ENCODE measurements at places on chromosomes 6 and 20. TPM values are rescaled to one million over a fixed set of nuclear protein-coding genes. Genes with fewer than 3 reads are reported as not detected.

DNA sequence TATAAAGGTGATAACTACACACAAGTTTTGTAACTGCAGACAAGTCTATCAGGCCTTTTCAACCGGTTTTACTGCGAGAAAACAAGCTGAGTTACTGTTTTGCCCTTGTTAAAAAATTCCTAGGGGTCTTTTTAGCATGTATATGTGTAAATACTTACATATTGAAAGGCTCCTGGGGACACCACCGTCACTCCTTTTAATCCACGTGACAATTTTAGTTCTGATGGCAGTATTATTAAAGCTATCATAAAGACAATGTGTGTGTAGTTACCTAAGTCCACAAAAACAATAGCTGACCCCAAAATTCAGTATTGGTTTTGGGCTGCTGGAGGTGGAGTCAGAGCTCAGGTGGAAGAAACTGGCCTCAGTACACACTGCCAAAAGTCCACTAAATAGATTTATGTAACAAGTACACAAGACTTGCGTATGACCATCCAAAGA, 41.3 kb upstream of the HFE start:
- DNase-seq, result no peak
- peak overlapping the region; percentile 79 for H3K4me3 ChIP-seq
- no peaks in the 10 kb centered on the region for H3K36me3 ChIP-seq
- no peak overlapping the region for H3K27ac ChIP-seq

DNA sequence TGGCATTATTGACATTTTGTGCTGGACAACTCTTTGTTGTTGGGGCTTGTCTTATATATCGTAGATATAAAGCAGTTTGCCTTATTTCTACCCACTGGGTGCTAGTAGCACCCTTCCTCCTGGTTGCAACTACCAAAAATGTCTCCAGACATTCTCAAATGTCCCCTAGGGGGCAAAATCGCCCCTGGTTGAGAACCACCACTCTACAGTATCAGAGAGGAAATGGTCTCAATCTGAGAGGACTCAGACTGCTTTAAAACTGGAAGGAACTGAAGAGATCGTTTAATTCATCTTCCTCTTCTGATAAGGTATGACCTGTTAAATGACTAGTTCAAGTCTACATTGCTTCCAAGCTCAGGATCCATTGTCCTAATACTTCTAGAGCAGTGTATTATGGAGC, 14.9 kb downstream of the SH3BGRL2 start:
- no peak overlapping the region for H3K27ac ChIP-seq
- H3K4me3 ChIP-seq, result no peak overlapping the region
- DNase-seq, result no peak

GRCh38 chr20:61437280-61438206, 185.5 kb downstream of the CDH4 start:
- H3K27ac ChIP-seq, result no peak overlapping the region
- H3K27me3 ChIP-seq, result no peaks in the 10 kb centered on the region
- no peaks in the 10 kb centered on the region for H3K4me1 ChIP-seq
- H3K4me3 ChIP-seq, result no peak overlapping the region
- no peak for DNase-seq

DNA sequence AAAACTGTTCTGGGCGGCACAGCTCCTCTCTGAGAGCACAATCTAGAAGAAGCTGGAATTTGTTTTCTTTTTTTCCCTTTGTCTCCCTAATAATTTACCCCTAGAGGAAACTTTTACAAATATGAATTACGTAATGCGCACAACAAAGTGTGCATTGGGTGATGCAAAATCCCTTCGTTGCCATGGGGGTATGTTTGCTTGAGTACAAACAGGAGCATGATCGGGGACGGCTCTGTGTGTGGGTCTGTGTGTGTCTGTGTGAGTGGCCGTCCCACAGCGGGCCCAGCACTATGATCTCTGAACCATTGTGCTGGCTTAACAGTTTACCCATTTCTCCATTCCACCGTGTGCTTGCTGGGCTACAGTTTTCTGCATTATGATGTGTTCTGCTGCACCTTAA, 278.2 kb downstream of the CDC5L start:
- no peaks in the 10 kb centered on the region for H3K36me3 ChIP-seq
- H3K4me3 ChIP-seq, result no peak overlapping the region
- no peaks in the 10 kb centered on the region for H3K27me3 ChIP-seq
- H3K27ac ChIP-seq, result no peak overlapping the region
- H3K4me1 ChIP-seq, result no peaks in the 10 kb centered on the region

GRCh38 chr6:28167068-28167467, 25.4 kb downstream of the ZKSCAN8 start:
- peaks cover 2% of the 10 kb centered on the region for H3K27me3 ChIP-seq
- H3K4me3 ChIP-seq, result no peak overlapping the region
- H3K4me1 ChIP-seq, result peaks cover 2% of the 10 kb centered on the region
- H3K27ac ChIP-seq, result no peak overlapping the region

GRCh38 chr20:9114709-9115108, 45.8 kb downstream of the PLCB4 start:
- H3K27ac ChIP-seq, result no peak overlapping the region
- no peak for DNase-seq
- H3K4me1 ChIP-seq, result no peaks in the 10 kb centered on the region
- H3K36me3 ChIP-seq, result no peaks in the 10 kb centered on the region

DNA sequence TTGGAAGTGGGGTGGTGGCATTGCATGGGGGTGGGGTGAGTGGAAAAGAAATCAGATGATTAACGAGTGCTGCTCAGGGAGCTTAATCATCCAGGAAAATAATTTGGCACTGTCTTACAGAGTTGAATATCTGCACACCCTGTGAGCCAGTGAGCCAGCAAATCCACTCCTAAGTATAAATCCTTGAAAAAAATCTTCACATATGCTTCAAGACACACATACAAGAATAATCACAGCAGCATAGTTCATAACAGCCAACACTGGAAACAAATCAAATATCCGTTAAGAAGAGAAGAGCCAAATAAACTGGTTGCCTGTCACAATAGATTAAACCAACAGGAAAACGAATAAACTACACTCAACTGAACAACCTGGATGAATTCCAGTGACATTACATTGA, 62.8 kb downstream of the SAMD3 start:
- H3K36me3 ChIP-seq, result no peaks in the 10 kb centered on the region
- no peaks in the 10 kb centered on the region for H3K27me3 ChIP-seq
- no peak overlapping the region for H3K4me3 ChIP-seq
- H3K27ac ChIP-seq, result no peak overlapping the region
- no peak for DNase-seq

Gene SLC35F1
- not detected for polyA plus RNA-seq

Gene MARCKS
- polyA plus RNA-seq, result 14.4 TPM

All from CD14-positive monocyte (primary cell).